ENCODE measurements at places on chromosomes 11 and 22. TPM values are rescaled to one million over a fixed set of nuclear protein-coding genes. Genes with fewer than 3 reads are reported as not detected.

SCGB1D2 gene
- not detected for total RNA-seq

MOV10L1 gene
- total RNA-seq = not detected

OTOG gene
- total RNA-seq = not detected

HBE1 gene
- total RNA-seq = 0.35 TPM

UCP3 gene
- total RNA-seq = 0.22 TPM

MMP1 gene
- 0.09 TPM for total RNA-seq

ADAMTS8 gene
- total RNA-seq = not detected

SULT4A1 gene
- total RNA-seq = not detected

VSIG2 gene
- 0.80 TPM for total RNA-seq

MRPL11 gene
- total RNA-seq = 220 TPM

ZBTB16 gene
- not detected for total RNA-seq

SEPTIN3 gene
- not detected for total RNA-seq

IL17RA gene
- 2.5 TPM for total RNA-seq

ACAD8 gene
- 16.1 TPM for total RNA-seq

OR51E2 gene
- not detected for total RNA-seq

GLB1L3 gene
- not detected for total RNA-seq

Data from HepG2 (cell line).